ENCODE measurements at places on chromosomes 12 and 14.

GRCh38 chr12:62372134-62372533, 94.5 kb upstream of the MON2 start:
- peak; percentile 48 for DNase-seq

DNA sequence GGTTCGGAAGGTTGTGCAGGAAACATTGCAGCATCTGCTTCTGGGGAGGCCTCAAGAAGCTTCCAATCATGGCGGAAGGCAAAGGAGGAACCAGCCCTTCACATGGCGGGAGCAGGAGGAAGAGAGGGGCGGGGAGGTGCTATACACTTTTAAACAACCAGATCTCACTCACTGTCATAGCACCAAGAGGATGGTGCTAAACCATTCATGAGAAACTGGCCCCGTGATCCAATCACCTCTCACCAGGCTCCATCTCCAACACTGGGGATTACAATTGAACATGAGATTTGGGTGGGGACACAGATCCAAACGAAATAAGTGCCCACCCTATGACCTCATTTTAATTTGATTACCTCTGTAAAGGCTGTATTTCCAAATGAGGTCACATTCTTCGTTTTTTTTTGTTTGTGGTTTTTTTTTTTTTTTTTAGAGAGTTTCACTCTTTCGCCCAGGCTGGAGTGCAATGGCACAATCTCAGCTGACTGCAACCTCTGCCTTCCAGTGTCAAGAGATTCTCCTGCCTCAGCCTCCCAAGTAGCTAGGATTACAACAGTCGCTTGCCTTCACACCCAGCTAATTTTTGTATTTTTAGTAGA, 11.4 kb upstream of the ORAI1 start:
- DNase-seq: no peak

DNA sequence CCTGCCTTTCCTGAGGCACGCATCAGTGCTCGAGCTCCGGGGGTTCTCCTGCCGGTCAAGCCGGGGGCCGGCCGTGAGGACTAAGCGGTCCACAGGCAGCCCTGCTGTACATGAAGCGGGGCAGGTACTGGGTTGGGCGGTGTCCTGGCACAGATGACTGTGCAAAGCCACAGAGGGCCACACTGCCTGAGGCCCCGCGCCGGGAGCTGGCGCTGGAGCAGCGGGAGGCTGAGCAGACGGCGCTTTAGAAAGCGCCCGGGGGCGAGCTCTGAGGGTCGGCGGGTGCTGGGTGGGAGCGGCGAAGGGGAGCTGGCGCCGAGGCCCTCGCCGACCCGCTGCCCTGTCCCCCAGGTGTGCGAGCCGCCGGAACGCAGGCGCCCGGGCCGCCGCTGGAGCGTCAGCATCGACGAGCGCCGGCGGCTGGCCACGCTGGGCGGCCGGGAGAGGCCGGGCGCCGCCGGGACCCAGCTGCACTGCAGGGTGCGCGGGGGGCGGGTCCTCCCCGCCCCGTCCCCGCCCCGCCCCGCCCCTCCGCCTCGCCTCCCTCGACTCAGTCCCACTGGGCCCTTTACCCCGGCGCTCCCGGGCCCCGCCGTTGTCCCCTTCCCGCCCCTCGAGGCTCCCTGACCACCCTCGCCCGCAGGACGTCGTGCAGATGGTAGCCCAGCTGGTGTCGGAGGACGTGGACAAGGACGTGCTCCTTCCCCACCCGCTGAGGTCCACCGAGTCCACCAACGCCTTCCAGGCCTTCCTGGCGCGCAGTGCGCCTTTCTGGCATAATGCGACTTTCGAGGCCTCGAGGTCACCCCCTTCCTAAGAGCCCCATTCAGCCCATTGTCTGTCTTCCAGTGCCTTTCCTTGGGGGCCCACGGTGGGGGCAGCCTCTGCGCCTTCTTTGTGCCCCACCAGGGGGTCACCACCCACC, 8.3 kb upstream of the MTA1 start:
- peak; percentile 60 for DNase-seq

DNA sequence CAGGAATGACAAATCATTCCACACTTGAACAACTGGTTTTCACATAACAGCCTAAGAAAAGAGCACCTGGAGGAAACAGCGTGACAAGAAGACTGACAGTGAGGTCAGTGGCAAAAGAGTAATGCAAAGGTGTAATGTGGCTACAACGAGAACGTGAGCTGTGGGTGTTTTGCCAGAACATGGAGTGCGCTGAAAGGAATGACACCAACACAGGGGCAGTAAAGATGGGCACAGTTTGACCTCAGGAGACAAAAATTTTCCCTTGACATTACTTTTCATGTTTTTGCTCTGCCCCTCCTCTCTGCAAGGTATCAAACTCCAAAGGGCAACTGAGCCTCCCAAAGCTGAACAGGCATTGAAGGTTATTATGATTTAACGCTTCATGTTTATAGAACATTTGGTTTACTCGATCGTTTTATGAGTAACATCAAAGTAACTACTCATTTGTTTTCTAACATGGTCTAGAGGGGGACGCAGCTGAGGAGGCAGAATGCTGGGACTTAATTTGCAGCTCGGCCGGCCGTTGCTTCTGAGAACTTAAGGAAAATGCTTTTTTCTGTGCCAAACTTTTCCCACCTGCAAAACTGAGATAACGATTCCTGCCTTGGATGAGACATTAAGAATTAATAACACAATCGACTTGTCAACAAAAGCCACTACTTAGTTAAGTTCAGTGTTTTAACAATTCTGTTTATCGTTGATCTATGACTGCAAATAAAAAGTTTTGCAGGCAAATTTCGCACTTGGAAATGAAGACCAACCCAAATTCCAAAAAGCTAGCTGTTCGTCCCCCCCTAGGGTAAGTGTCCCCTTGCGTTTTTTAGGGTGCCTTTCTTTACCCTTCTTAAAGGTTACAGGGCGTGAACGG, 954 bp downstream of the HAUS4 start:
- peak; percentile 66 for DNase-seq

- DNase-seq: no peak
These were observed 116.8 kb upstream of the NAP1L1 start for GRCh38 chr12:76201316-76201715.

DNA sequence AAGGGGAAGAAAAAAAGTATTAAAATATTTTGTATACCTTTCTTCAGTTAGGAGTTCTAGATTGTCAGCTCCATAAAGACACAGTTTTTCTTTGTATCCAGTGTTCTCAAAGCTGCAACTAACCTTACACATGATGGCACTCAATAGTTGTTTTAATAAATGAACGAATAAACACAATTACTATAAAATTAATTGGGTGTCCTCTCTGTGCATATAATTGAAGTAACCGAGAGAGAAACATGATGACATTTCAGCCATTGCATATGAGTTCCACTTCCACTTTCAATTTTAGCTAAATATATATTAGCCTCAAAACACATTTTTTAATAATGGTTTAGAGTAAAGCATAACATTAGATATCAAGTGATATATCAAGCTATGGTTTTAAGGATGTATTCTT, 671.2 kb downstream of the LRFN5 start:
- no peak for DNase-seq

GRCh38 chr12:14601692-14602478, 34.2 kb upstream of the PLBD1 start:
- no peak for DNase-seq

DNA sequence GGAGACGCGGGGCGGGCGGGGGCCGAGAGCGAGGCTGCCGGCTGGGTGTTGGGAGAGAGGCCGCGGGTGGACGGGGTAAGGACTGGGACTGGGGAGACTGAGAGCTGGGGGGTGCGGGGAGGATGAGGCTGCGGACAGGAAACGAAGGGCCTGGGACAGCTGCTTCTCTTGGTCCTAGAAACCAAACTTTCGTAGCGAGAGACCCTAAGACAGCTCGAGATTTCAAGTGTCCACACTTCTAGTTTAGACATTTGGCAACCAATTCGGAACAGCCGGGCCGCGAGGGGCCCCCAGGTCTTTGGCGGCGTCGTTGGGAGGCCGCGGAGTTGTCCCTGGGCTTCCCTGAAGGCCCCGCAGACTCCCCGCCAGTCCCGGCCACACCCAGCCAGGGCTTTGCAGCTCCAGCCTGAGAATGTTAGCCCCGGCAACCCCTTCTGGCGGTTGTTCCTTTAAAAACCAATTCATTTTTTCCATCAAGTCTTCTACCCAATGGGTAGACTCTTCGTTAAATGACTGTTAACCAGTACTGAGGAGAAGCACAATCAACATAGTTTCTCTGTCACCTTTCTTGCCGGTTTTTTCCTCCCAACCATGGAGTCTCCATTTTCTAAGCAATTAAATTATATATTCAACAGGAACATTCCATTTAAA, 11.5 kb downstream of the NKX2-1 start:
- no peak for DNase-seq

All from erythroblast (primary cell).